Fibroblast of lung (primary cell): ENCODE measurements at places on chromosomes 3 and 15.

DNA sequence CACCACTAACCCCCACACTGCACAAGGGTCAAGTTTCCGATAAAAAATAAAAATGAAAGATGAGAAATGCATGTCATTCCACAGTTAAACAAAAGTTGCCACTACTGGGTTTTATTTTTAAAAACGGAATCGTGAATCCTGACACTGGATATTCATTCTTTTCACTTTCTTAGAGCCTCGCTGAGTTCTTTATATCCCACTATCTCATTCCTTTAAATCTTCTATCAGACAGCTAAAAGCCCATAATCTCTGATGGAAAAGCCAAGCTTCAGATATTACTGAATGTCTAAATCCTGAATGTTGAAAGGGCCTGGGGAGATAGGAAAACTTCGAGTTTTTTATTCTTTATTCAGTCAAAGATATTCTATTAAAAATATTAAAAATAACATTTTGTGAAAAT, 11.7 kb downstream of the RIOX2 start:
- no peaks in the 10 kb centered on the region for H3K27me3 ChIP-seq
- peaks cover 9% of the 10 kb centered on the region for H3K4me1 ChIP-seq
- no peak overlapping the region for H3K4me3 ChIP-seq

GRCh38 chr15:89551550-89551949, 23.7 kb upstream of the TICRR start:
- H3K27ac ChIP-seq = no peak overlapping the region
- H3K27me3 ChIP-seq = peaks cover 4% of the 10 kb centered on the region
- H3K4me3 ChIP-seq = no peak overlapping the region
- H3K36me3 ChIP-seq = no peaks in the 10 kb centered on the region
- H3K4me1 ChIP-seq = no peaks in the 10 kb centered on the region

DNA sequence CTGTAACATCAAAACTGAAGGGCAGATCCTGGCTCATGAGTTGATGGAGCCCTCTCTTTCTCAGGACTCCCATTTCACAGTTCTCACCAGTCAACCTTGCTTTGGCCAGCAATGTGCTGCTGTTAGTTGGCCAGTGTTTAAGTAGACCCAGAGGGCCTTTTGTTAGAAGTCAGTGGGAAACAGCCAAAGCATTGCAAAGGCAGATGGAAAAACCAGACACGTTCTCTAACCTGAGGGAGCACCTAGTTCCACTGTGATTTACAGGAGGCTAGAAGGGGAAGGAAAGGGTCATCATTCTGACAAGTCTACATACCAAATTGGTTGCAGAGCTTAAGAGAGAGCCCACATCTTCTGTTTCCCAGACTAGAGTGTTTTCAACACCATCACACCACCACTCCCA, 196.4 kb downstream of the OPA1 start:
- H3K36me3 ChIP-seq = no peaks in the 10 kb centered on the region
- H3K4me3 ChIP-seq = no peak overlapping the region
- peaks cover 14% of the 10 kb centered on the region for H3K27me3 ChIP-seq
- no peak overlapping the region for H3K27ac ChIP-seq
- DNase-seq = no peak

DNA sequence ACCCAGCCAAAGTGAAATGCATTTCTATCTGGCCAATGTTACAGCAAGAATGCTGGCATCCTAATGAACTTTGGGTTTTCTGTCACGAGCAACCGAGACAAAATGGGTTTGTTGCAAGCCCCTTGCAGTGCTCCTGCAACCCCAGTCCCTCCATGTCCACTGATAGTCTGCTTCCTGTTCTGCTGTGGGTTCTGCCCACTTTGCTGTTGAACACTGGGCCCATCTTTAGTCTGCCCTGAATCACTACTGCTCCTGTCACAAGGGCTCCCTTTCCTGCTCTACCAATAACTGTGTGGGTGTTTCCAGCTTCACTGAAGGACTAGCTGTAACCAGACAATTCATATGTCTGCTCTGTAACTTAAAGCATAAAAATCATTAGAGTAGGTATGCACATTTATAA, 12.7 kb upstream of the OXSR1 start:
- H3K4me3 ChIP-seq = no peak overlapping the region
- no peaks in the 10 kb centered on the region for H3K27me3 ChIP-seq
- H3K36me3 ChIP-seq = no peaks in the 10 kb centered on the region
- no peaks in the 10 kb centered on the region for H3K4me1 ChIP-seq

DNA sequence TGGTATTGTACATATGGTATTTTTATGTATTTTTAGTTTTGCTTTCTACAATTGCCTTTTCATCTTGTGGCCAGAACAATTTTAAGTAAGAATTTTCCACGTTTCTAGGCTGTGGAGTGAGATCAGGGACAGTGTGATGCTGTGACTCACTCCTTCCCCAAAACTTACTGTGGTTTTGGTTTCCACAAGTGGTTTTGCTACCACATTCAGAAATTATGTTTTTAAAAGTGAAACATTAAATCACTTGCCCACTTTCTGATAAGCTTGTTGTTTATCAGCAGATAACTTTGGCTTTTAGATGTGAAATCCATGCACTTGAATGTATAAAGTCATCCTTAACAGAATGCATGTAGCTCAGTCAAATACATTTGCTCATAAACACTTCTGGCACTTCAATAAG, 192.2 kb upstream of the THRB start:
- H3K27me3 ChIP-seq = no peaks in the 10 kb centered on the region
- no peak overlapping the region for H3K4me3 ChIP-seq
- H3K4me1 ChIP-seq = peaks cover 7% of the 10 kb centered on the region
- DNase-seq = peak; percentile 91
- no peak overlapping the region for H3K27ac ChIP-seq
- no peaks in the 10 kb centered on the region for H3K36me3 ChIP-seq

- no peaks in the 10 kb centered on the region for H3K4me1 ChIP-seq
- no peaks in the 10 kb centered on the region for H3K36me3 ChIP-seq
- H3K27ac ChIP-seq = no peak overlapping the region
- peak; percentile 88 for DNase-seq
- no peaks in the 10 kb centered on the region for H3K27me3 ChIP-seq
- H3K4me3 ChIP-seq = no peak overlapping the region
Measured at GRCh38 chr15:59918994-59919951, 84.8 kb upstream of the FOXB1 start.

DNA sequence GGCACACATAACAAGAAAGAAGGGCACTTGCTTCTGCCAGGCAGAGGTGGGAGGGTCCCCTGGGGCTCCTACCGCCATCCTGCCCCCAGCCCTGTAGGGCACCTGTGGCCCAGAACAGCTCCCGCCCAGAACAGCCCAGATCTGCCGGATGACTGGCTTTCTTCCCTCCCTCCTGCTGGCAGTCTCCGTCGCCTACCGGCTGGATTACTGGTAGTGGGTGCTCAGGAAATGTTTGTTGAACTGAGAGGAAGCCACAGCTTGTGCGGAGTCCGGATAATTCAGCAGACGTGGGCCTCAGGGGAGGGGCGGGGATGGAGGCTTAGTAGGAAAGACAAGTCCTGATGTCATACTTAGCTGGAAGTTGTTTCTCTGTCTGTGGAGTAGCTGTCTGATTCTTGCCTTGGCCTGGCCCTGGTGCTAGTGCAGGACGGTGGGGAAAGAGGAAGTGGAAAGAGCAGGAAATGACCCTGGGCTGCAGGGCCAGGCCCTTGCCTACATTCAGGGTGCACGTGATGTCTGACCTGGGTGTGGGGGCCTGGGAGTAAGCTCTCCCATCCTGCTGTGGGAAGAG, 6.7 kb downstream of the CCDC9B start:
- no peaks in the 10 kb centered on the region for H3K27me3 ChIP-seq
- H3K36me3 ChIP-seq = peaks cover 24% of the 10 kb centered on the region
- H3K27ac ChIP-seq = peak overlapping the region; percentile 32
- DNase-seq = peak; percentile 60

DNA sequence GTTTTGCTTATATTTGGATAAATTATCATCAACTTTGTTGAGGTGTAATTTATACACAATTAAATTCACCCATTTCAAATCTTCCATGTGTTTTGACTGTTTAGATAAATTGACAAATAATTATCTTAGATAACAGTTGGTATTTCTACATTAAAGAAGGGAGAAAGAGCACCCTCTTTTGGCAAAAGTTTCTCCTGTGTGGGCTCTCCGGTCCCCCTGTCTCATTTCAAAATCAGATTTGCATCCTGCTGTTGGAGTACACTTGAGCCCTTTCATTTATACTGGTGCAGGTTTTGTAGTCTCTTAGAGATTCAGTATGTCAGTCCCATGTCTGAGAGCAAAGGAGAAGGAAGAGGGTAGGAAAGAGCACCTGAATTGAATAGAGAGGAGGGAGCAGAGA, 49.4 kb downstream of the NKIRAS1 start:
- H3K4me3 ChIP-seq = no peak overlapping the region
- DNase-seq = no peak

- no peaks in the 10 kb centered on the region for H3K36me3 ChIP-seq
- peaks cover 3% of the 10 kb centered on the region for H3K4me1 ChIP-seq
- H3K27ac ChIP-seq = no peak overlapping the region
- H3K27me3 ChIP-seq = no peaks in the 10 kb centered on the region
- no peak overlapping the region for H3K4me3 ChIP-seq
Measured at GRCh38 chr3:24182756-24183155, 237.7 kb downstream of the NR1D2 start.

GRCh38 chr3:10379161-10379560, 58.2 kb upstream of the SEC13 start:
- no peak for DNase-seq
- H3K4me3 ChIP-seq = no peak overlapping the region
- H3K27ac ChIP-seq = no peak overlapping the region

GRCh38 chr15:101135532-101136166, 116.2 kb downstream of the CHSY1 start:
- H3K27ac ChIP-seq = no peak overlapping the region
- DNase-seq = no peak
- H3K36me3 ChIP-seq = no peaks in the 10 kb centered on the region
- no peaks in the 10 kb centered on the region for H3K27me3 ChIP-seq
- no peak overlapping the region for H3K4me3 ChIP-seq

DNA sequence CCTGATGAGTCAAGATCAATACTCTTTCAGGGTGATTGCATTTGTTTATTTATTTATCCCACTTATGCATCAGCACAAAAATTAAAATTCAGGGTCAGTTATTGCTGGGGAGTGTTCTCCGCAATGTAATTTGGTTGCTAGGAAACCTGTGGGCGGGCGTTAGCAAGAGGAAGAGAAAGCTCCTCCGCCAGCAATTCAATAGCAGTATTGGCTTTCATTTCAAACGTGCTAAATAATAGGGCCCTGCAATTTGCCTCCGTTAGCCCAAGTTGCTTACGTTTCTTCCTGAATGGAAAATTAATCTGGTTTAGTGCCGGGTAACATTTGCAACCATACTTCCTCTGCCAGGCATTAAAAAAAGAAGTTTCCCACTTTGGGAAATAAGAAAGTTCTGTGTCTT, 35.5 kb upstream of the PLCL2 start:
- peak; percentile 37 for DNase-seq
- H3K27me3 ChIP-seq = no peaks in the 10 kb centered on the region
- H3K4me3 ChIP-seq = peak overlapping the region; percentile 32
- H3K36me3 ChIP-seq = no peaks in the 10 kb centered on the region
- H3K27ac ChIP-seq = no peak overlapping the region

GRCh38 chr3:73668391-73668790, 43.6 kb upstream of the PDZRN3 start:
- no peaks in the 10 kb centered on the region for H3K36me3 ChIP-seq
- H3K27ac ChIP-seq = no peak overlapping the region
- H3K4me1 ChIP-seq = peaks cover 2% of the 10 kb centered on the region
- DNase-seq = no peak
- no peaks in the 10 kb centered on the region for H3K27me3 ChIP-seq
- no peak overlapping the region for H3K4me3 ChIP-seq

- H3K4me1 ChIP-seq = no peaks in the 10 kb centered on the region
- DNase-seq = peak; percentile 15
- no peaks in the 10 kb centered on the region for H3K27me3 ChIP-seq
- no peak overlapping the region for H3K27ac ChIP-seq
- no peak overlapping the region for H3K4me3 ChIP-seq
Measured at GRCh38 chr3:146037697-146038096, 123.3 kb downstream of the PLOD2 start.

DNA sequence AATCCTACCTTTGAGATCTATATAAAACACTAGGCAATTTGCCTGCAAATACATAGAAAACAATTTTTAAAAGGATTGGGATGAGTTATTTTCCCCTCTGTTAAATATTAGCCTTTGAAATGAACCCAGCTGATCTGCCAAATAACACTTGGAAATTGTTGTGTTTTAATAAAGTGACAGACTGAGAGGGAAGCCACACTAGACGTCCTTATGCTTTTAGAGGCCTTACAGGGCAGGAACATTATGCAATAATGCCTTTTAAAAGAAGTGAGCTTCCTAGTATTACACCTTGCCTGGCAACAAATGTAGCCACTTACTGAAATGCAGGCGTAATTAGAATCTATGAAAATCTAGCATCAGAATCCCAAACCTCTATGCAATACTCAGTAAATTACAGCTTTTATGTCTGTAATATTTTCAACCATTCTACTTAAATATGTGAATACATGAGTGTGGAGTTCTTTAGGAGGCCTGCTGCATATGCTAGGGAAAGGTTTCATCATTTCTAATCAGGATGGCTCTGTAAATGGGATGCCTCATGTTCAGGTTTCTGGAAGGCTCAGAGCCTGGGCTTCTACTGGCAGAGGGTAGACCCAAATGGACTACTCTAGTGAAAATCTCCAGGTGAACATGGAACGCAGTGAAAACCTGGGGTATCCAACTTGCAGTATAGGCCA, 20.3 kb downstream of the AGTR1 start:
- no peak for DNase-seq
- H3K4me1 ChIP-seq = no peaks in the 10 kb centered on the region
- no peaks in the 10 kb centered on the region for H3K27me3 ChIP-seq
- no peaks in the 10 kb centered on the region for H3K36me3 ChIP-seq
- no peak overlapping the region for H3K4me3 ChIP-seq
- no peak overlapping the region for H3K27ac ChIP-seq
